ENCODE measurements at places on chromosomes 7 and 10.
A peak's percentile ranks its signal among the peaks of the same experiment; 100 is the strongest.

DNA sequence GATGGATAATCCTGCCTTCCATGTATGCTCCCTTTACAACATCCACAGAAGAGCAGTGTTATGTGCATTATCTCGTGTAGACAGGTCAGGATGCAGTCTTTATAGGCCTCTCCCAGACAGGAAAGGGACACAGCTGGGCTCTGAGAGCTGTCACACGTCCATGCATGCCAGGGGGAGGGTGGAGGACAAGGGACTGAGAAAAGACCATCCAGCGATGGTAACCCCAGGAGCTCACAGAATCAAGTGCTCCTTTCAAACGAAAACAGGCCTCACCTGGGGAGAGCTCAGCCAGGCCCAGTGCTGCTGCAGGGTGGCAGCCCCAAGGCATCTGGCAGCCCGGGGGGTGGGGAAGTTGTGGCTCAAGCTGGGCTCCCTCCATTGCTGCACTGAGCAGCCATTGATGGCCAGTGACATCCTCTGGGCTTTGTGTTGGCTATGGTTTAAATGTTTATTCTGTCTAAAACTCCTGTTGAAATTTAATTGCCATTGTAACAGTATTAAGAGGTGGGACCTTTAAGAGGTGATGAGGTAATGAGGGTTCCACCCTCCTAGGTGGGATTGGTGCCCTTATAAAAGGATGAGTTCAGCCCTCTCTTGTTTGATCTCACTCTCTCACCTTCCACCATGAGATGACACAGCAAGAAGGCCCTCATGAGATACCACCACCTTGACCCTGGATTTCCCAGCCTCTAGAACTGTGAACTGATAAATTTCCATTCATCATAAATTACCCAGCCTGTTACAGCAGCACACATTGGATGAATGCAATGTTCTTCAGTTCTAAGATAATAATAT is 15.7 kb downstream of the JCAD start:
- DNase-seq, result no peak

DNA sequence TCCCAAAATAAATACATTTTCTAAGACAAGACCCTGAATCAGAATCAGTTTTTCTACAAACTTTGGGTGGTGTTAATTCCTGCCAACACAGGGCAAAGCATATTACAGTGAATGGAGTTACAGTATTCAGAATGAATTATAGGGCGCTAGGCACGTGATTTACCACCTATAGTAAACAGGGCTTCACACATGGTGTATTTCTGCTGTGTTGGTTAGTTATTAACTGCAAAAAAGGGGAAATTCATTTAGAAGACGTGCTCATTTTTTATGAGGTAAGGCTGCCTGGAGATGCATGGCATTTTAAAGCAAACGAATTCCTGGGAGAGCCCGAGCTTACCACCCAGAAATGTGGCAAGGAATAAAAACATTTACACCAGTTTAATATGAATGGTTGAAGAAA is 393.8 kb downstream of the LRMDA start:
- DNase-seq, result no peak

GRCh38 chr7:17516771-17517170 is 218.3 kb downstream of the AHR start:
- peak; percentile 93 for DNase-seq

GRCh38 chr10:49679480-49679893 is at the start of gene C10orf53:
C10orf53 (plus strand) TSS chr10:49679651; CDS start chr10:49679698, 47 bp downstream.
- peak; percentile 32 for DNase-seq

- DNase-seq, result peak; percentile 81
Observed at GRCh38 chr7:47724335-47724982, 142.5 kb upstream of the TNS3 start.

GRCh38 chr7:93148144-93148543 is at the start of gene SAMD9L:
SAMD9L (minus strand) TSS chr7:93148385; CDS start chr7:93135971, 12,414 bp downstream.
- DNase-seq, result peak; percentile 25

Measured in AG10803 (cell line).